ENCODE measurements at places on chromosomes 12 and 14. TPM values are rescaled to one million over a fixed set of nuclear protein-coding genes. Genes with fewer than 3 reads are reported as not detected.

DNA sequence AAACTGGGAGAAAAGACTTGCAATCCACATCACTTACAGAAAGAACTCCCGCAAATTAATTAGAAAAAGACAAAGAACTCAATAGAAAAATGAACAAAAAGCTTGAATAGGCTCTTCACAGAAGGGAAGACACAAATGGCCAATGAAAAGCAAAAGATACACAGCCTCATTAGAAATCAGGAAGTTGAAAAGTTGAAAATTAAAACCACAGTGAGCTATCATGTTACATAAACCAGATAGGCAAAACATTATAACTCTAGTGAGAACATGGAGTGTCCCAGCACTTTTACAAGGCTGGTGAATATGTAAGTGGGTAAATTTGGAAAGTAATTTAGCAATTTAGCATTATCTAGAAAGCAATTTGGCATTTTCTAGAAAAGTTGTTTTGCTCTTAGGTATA is 158.4 kb upstream of the RASSF8 start:
- DNase-seq = peak; percentile 29

- DNase-seq = no peak
These were observed 173.6 kb downstream of the PDZRN4 start for GRCh38 chr12:41361738-41362137.

DNA sequence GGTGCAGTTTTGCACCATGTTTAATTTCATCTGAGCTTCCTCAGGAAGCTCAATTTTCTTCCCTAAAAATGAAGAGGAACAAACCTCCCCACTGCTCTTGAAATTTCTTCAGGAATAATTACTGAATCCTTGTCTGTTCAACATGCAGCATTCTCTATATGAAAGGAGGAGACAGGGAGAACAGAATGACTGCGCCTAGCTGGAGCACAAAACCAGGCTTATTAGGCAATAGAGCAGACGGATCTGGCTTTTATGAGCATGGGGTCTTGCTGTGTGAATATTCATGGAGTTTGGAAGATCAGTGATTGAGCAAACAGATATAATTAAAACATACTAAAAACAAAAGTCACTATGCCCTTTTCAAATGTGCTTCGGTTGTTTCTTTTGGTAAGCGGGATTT is 148.1 kb downstream of the SUDS3 start:
- no peak for DNase-seq

DNA sequence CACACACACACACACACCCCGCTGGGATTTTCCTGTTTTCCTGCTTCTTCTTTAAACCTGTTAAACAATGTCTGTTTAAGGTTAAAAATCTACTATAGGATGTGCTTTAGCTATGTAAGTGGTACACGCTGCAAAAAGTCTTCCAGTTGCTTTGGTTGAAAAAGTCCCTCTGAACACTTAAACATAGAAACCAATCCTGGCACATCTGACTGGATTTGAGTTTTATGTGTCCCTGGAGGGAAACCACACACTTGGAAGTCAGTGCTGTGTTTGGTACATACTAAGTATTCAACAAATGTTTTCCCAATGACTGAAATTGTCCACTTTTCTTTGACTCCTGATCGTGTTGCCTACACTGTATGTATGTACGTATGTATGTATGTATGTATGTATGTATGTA is 22.0 kb downstream of the CFL2 start:
- DNase-seq = peak; percentile 65

- DNase-seq = no peak
These were observed 128.6 kb upstream of the CPM start for GRCh38 chr12:69061574-69061973.

- no peak for DNase-seq
These were observed 296.6 kb upstream of the RTL1 start for GRCh38 chr14:101200008-101200649.

DNA sequence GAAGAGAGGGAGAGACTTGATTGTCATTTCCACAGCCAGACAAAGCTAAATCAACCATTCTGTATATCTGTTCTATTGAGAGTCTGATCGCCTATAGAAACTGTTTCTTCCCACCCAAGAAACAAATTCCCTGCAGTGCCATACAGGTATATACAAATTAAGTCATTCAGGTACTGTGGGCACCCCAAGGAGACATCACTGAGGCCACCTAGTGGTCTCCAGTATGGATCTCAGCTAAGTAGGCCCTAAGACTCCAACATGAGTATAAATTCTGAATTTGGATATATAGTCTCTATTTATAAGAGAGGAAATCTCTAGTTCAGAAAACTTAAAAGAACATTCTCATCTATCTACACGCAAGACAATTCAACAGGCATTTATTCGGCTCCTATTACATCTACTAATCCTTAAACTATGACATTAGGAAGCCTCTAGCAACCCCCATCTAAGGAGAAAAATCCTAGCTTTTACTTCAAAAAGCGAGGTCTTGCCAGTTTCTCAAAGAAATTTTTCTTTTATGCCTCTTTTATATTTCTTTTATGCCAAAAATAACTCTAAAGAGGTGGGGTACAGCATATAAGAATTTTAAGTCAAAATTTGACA is 62.6 kb downstream of the DCAF5 start:
- DNase-seq = peak; percentile 28

DNA sequence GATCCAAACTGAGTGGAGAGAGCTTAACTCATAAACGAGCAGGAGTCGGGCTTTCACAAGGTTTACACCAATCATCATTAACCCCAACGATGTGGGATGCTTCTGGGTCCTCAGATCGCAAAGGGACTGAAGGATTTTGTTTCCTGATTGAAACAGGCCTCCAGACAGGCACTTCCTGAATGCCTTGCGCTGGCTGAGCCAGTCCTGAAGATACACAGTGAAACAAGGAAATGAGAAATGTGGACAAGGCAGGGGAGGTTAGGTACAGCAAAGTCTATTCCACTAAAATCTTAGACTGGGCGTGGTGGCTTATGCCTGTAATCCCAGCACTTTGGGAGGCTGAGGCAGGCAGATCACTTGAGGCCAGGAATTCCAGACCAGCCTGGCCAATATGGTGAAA is 30.7 kb downstream of the RBM19 start:
- DNase-seq = no peak

GRCh38 chr14:20008156-20008555 is 6.2 kb downstream of the OR4Q2 start:
- no peak for DNase-seq

DNA sequence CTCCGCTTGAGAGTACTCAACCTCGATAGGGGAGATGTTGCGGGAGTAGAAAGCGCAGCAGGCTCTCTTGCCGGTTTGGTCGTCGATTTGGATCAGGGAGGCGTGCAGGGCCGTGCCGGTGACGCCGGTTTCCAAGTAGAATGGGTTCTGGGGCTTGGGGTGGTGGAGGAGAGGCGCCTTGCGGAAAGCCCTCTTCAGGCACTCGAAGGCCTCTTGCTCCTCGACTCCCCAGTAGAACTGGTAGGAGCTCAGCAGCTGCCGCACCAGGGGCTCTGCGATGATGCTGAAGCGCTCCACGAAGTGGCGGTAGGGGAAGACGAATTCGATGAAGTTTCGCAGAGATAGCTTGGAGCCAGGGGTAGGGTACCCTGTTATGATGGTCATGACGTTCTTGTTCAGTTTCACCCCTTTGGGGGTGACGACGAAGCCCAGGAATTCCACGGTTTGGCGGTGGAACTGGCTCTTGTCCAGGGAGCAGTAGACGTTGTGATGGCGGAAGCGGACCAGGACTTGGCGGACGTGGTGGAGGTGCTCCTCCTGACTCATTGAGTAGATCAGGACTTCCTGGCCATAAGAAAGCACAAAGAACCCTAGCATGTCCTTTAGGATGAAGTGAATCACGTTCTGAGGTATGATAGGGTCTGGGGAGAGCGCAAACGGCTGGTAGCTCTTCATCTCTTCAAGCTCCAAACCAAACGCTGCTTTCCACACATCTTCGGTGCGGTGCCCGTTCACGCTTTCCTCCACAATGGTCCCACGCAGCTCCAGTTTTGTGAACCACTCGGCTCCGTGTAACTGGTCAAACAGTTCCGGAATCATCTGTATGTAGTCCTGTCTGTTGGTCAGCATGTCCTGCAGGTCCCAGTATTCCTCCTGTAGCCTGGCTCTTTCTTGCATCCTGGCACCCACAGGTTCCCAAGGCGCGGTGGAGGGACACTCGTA is 21.2 kb downstream of the RTL1 start:
- no peak for DNase-seq

SERPINA4 gene
- total RNA-seq = not detected

OVCH1 gene
- 0.64 TPM for total RNA-seq

LAG3 gene
- total RNA-seq = 0.57 TPM

TDRD9 gene
- 0.56 TPM for total RNA-seq

RFLNA gene
- total RNA-seq = 4.9 TPM
